ENCODE measurements at places on chromosomes 3 and 15.

GRCh38 chr3:115239717-115240116 is 92.6 kb upstream of the ZBTB20 start:
- peak; percentile 92 for DNase-seq

- DNase-seq = no peak
These were observed 107.5 kb downstream of the BCHE start for GRCh38 chr3:165729756-165730155.

- DNase-seq = no peak
These were observed 5.1 kb downstream of the NLGN1 start for GRCh38 chr3:173402656-173403055.

DNA sequence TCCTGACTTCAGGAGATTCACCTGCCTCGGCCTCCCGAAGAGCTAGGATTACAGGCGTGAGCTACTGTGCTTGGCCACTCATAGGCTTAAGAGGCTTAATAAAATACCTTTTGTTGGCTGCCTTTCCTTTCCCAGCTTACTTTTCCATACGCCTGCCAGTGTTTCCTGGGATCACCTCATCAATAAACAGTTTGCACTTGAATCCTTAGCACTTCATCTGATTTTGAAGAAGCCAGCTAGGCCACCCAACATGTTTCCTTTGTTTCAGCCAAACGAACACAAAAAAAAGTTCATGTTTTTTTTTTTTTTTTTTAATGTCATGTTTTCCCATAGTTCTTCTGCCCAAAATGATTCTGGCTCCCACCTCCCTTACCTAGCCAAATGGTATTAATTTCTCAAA is 92.3 kb downstream of the RAP2B start:
- DNase-seq = no peak

DNA sequence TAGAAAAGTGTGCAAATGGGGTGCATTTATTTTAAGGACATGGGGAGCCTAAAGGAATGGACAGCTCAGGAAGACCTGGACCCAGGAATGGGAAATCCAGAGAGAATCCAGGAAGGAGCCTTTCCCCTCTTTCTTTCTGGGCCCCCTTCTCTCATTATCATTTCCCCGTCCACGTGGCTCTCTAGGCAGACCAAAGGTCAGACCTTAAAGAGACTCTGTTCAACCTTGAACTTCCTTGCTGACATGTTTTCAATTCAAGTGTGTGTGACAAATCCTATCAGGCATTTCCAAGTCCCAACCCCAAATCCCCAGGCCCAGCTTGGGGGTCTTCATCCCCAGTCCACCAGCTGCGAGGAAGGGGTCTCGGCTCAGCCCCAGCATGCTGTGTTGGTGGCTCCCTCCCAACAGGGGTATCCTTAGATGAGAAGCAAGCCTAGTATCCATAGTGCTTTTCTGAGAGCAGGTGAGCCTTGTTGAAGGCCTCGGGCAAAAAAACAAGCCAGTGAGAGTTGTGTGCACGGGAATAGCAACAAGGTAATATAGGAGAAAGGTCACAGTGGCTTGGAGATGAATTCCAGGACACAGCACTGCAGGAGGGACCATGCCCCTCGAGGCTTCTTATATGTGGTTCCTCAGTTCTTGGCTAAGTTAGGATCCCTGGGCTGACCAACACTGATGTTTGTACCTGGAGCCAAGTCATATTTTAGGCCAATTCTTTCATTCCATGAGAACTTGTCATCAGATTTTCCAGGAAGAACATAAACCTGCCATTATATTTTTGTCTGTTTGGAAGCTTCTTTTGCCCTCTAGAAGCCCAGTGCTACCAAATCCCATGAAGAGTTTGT is 130.0 kb downstream of the ASB7 start:
- peak; percentile 72 for DNase-seq

- DNase-seq = no peak
These were observed 1.7 kb upstream of the IFT57 start for GRCh38 chr3:108223928-108224327.

GRCh38 chr3:172341482-172342059 is 106.7 kb downstream of the GHSR start:
- DNase-seq = no peak

GRCh38 chr3:69273896-69274295 is 112.0 kb downstream of the FRMD4B start:
- DNase-seq = no peak

- DNase-seq = no peak
These were observed 7.7 kb downstream of the NT5DC2 start for GRCh38 chr3:52525680-52526561.

- DNase-seq = no peak
These were observed 42.9 kb downstream of the TBC1D2B start for GRCh38 chr15:78034495-78035191.

- no peak for DNase-seq
These were observed 112.9 kb downstream of the PDZRN3 start for GRCh38 chr3:73511571-73512525.

- DNase-seq = no peak
These were observed 42.3 kb downstream of the LSM3 start for GRCh38 chr3:14220933-14221332.

GRCh38 chr15:57323806-57324589 is 52.3 kb upstream of the CGNL1 start:
- DNase-seq = no peak
